Mesenchymal stem cell (in vitro differentiated cells and primary cell): ENCODE measurements at places on chromosomes 16 and 17.

DNA sequence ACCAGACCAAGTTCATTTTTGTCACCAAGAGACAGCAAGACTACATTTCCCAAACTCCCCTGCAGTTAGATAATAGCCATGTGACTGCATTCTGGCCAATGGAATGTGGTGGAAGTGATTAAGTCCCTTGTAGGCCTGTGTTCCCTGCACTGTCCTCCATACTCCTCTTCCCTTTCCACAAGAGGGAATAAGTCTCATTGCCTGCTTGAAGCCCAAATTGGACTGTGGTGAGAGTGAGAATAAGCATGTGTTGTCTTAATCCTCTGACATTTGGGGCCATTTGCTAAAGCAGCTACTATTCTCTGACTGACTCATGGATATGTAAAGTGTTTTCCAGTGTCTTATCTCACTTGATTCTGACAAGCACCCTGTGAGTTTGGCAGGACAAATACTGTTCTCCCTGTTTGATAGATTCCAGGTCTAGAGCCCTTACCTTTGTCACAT, 20.7 kb downstream of the PIK3R6 start:
- DNase-seq = peak; percentile 20

- DNase-seq = no peak
Measured at GRCh38 chr16:47150067-47150466, 6.3 kb upstream of the NETO2 start.

- no peak for DNase-seq
Measured at GRCh38 chr17:8925808-8926207, 39.7 kb downstream of the PIK3R5 start.

DNA sequence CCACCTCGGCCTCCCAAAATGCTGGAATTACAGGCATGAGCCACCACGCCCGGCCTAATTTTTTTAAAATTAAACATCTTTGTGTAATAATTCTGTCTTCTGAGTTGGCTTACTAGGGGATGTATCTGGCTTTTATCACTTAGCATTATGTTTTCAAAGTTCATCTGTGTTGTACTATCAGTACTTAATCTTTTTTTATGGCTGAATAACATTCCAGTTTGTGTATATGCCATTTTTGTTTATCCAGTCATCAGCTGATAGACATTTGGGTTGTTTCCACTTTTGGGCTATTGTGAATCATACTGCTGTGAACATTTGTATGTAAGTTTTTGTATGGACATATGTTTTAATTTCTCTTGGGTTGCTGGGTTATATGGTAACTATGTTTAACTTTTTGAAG, 69.0 kb downstream of the CHD9 start:
- DNase-seq = peak; percentile 66
